ENCODE measurements at places on chromosomes 12 and 14.

DNA sequence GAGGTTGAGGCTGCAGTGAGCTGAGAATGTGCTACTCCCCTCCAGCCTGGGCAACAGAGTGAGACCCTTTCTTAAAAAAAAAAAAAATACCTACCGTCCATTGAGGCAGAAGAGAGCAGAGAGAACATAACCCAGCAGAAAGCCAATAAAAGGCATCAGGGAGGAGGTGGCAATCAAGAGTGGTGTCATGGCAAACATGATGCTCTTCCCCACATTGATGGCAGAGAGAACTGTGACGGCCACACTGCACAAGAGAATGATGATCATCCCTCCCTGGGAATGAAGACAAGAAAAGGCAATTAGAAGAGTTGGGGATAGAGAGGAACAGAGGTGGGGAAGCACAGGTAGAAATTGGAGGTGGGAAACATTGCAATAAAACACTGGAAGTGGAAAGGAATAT lies 12.1 kb downstream of the SRSF5 start:
- DNase-seq: no peak

DNA sequence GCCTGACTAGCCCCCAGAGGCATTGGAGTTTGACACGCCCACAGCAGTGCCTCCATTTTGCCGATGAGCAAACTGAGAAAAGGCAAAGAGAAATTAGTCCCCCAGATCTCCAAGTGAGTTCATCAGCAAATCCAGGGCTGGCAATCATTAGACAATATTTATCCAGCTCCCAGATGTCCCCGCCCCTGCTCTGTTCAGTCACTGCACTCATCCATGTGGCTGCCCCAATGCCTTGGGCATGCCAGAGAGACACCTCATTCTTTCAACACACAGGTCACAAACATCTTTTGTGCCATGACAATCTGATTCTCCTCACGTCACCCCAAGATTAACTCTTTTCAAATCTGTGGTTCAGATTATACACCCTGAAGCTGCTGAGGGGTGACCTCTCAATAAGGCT lies 43.5 kb downstream of the DPF3 start:
- no peak for DNase-seq

- peak; percentile 29 for DNase-seq
Measured at GRCh38 chr12:12837025-12837812, 24.1 kb downstream of the DDX47 start.

DNA sequence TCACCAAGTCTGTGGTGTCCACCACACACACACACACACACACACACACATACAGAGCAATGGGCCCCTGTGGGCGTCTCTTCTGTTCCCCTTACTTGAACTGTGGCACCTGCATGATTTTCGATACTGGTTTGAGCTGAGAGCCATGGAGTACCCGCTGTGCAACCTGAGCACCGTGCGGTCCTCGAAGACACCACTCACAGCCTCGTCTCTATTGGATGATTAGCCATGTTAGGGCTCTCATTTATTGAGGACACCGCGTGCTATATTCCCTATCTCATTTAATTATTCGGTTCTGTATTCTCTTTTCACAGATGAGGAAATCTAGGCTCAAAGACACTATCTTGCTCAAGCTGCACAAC lies 623 bp upstream of the C14orf132 start:
- DNase-seq: no peak

- no peak for DNase-seq
Measured at GRCh38 chr12:104115587-104115975, 22.4 kb downstream of the NFYB start.

- DNase-seq: no peak
Measured at GRCh38 chr12:120708651-120709050, 1.6 kb upstream of the UNC119B start.

- no peak for DNase-seq
Measured at GRCh38 chr12:6820166-6820565, 1.5 kb upstream of the GPR162 start.

- no peak for DNase-seq
Measured at GRCh38 chr12:66555113-66555512, 123.8 kb downstream of the GRIP1 start.

- no peak for DNase-seq
Measured at GRCh38 chr14:59699442-59699841, 122.8 kb upstream of the CCDC175 start.

- no peak for DNase-seq
Measured at GRCh38 chr14:91065266-91065665, 4.8 kb upstream of the RPS6KA5 start.

GRCh38 chr12:19967431-19967830 lies 400.9 kb upstream of the PDE3A start:
- peak; percentile 86 for DNase-seq

DNA sequence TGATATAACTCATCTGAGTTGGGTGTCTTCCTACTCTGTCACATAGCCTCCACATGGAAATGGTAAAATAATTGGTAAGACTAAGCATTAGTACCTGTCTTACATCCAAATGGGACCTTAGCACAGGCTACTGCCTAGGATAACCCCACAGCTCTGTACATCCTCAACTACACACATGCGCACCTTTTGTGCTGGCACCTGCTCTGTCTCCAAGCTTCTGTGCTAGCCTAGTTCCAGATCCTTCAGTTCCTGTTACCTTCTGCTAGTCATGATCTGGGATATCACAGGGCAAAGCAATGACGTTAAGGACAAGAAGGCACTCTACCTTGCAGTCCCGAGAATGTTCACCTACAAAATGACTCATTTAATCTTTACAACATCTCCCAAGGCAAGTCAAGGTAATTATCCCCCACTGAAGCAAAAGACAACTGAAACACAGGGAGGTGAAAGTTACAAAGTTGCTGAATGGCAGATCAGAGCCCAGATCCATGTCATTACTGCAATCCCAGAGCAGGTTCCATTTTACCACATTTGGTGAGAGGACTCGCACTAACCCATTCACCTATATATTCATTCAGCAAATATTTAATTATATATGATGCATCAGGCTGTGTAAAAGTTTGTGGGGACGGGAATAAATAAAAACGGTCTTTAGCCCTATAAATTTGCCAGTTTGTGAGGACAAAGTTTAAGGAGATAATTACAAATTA lies 61.7 kb downstream of the PPM1H start:
- no peak for DNase-seq

DNA sequence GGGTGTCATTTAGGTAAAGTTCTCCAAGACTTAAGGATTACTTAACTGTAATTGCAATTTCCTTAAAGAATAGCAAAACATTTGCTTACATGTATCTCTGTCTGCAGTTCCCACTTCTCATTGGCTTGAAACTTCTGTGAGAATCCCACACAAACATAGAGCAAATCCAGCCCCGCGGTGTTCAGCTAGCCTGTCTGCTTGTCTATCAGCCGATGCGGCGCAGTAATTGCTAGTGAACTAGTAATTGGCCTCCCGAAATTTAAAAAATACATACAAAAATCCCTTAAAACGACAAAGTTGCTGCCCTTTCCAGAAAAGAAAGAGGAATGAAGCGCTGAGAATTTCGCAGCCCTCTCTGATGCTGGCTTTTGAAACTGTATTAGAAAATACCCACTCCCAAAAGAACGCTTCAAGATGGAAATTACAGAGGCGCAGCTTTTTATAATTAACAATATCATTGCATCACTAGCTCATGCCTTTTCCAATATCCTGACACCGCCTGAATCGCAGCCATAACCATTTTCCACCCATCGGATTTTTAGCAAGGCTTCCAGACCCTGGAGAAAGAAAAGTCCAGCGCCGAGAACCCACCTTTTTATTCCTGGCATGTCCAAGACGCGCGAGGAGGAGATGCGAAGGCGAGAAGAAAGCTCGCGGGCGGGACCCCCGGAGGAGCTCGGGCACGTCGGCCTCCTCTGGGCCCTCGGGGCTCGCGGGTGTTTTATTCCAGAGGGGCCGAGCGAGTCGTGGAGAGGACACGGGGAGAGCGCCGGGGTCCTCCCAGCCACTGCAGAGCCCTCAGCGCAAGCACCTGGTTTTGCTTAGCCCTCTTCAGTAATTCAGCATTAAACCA lies 646 bp downstream of the FBLN5 start:
- no peak for DNase-seq

DNA sequence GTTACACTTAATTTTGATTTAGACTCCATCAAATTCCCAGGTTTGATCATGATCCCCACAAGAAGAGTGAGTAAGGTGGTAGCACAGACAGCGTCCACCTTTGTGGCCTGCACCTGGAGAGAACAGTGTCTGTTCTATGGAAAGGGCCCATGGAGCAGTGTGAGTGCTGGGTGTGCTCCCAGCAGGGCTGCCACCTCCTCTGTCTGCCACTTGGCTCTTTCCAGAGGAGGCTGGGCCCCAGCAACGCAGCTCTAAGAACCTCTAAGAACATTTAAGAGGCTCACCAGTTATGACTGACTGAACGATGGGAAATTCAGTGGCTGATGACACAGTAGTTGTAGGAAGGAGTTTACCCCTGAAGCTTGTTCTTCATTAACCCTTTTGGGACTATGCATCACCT lies 17.3 kb downstream of the VDR start:
- DNase-seq: no peak

GRCh38 chr12:55932551-55932910 lies 1.6 kb downstream of the DGKA start:
- DNase-seq: no peak

GRCh38 chr12:109310247-109311125 lies 1.4 kb upstream of the FOXN4 start:
- DNase-seq: peak; percentile 81

GRCh38 chr14:104551851-104552737 lies 27.5 kb upstream of the C14orf180 start:
- DNase-seq: no peak

- DNase-seq: no peak
Measured at GRCh38 chr14:90605430-90605829, 208.6 kb downstream of the CALM1 start.

DNA sequence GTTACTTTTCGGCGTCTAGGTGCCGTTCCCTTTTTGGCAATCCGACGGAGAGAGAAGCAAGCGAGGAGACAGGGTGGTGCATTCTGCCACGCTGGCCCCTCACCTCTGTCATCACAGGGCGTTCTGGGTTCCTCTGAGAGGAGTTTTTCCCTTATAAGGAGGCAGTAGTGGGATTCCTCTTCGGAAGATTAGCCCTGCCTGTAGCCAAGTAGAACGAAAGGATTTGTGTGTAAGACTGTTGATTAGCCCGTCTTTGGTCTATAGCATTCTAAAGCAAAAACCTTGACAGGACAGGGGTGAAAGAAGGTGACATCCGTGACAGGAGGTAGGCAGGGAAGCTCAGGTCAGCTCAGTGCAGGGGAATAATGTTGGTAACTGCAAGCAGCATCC lies 9.1 kb upstream of the NEMF start:
- peak; percentile 22 for DNase-seq

DNA sequence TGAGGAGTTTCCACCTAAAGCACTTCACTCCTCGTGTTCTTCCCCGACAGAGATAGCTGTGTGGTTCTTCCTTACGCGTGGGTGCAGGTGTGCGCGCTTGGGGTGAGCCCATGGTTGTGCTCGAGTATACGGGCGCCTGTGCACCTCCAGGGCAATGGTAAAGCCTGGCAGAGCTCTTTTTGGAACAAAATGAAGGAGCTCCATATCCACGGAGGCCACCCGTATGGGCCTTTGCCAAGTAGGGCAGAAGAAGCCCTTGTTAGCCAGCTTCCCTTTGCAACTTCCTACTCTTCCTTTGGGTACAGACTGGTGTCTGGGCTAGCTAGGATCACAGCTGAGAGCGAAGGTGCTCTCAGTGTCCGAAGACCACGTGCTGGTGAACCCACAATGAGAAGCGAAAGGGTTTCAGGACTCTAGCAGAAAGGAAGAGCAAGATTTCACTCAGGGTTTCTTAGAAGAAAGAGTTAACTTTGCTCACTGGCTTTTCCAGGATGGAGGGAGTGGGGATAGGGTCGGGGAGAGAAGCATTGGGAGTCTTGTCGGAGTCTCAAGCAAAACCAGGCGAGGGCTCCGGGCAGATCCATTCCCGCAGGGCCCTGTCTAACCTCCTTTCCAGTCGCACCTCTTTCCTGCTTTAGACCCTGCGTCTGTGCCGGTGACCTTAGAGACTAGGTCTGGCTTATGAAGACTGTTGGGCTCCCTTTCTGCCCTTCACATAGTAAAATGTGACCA lies 960 bp upstream of the LRFN5 start:
- DNase-seq: peak; percentile 73

DNA sequence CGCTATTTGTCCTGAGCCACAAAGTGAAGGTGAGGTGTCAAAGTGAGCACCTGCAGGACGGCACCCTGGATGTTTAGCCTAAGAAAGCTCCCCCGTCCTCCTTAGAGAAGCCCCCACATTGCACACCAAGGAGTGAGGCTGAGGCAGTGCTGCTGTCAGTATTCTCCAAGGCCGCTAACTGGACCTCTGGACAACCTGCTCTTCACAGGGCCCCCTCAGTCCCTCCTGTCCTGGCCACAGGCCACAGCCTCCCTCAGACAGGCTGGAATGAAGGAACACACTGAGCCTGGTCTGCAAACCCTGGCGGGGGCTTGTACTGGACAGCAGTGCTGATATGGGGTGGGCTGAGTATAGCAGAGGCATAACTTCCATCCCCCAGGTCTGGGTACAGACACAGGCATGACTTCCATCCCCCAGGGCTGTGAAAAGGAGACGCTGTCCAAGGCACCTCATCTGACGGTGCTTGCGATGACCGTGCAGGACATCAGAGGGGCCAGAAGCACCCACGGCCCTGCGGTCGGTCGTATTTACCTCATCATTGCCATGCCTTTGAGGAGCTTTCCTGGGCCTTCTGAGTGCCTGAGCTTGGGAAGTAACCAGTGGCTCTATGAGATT lies 82.4 kb upstream of the DIO3 start:
- DNase-seq: no peak

All from DMS153 (cell line).